ENCODE measurements at places on chromosomes 2 and 18.

GRCh38 chr2:125634662-125635061 lies 1021.3 kb upstream of the GYPC start:
- DNase-seq: no peak

DNA sequence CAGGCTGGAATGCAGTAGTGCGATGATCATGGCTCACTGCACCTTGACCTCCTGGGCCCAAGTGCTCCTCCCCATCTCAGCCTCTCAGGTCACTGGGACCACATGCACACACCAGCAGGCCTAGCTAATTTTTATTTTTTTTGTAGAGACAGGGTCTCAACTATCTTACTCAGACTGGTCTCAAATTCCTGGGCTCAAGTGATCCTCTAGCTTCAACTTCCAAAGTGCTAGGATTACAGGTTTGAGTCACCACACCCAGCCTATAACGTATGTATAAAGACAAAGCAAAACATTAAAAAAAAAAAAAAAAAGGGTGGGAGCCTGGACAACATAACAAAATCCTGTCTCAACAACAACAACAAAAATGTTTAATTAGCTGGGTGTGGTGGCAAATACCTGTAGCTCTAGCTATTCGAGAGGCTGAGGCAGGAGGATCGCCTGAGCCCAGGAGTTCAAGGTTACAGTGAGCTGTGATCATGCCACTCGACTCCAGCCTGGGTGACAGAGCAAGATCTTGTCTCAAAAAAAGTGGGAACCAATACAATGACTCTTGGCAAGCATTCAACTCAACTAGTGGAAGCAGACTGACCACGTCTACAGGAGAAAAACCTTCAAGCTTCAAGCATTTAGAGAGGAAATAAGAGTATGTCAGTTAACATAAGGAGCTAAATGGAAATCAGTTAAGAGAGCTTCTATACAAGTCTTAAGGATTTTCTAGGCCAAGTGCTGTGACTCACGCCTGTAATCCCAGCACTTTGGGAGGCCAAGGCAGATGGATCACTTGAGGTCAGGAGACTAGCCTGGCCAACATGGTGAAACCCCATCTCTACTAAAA lies 2.6 kb downstream of the GTF3C2 start:
- DNase-seq: no peak

DNA sequence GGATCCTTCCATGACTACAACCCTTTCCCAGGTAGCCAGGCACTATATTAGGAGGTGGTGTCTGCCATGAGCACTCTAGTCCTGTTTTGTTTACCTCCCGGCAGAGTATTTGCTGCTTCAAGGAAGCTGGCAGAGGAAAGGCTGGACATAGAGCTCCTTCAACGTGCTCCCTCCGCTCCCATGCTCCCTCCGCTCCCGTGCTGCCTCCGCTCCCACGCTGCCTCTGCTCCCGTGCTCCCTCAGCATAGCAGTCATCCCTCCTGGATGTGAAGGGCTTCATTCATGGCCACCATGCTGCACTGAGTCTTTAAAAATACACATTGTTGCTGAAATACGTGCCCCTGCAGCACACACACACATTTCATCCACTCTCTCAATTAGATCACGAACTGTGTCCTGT lies 181.9 kb upstream of the MYT1L start:
- DNase-seq: no peak

DNA sequence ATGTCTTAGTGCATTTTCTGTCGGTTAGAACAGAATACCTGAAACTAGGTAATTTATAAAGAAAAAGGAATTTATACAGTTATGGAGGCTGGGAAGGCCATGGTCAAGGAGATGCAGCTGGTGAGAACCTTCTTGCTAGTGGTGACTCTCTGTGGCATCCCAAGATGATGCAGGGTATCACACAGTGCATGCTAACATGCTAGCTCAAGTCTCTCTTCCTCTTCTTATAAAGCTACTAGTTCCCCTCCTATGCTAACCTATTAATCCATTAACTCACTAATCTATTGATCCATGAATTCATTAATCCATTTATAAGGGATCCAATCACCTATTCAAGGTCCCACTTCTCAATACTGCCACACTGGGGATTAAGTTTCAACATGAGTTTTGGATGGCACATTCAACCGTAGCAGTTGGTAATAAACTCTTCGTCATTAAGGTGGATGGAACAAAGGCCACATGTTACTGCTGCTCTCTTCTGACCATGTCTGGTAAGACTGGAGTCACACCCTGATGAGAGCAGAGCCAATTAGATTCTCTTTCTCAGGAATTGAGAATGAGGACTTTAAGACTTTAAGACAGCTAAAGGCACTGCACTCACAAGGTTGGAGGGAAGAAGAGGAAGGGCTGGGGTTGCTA lies 211.6 kb upstream of the SMAD7 start:
- no peak for DNase-seq

- DNase-seq: no peak
These were observed at the start of gene IL1R1 for GRCh38 chr2:102141970-102142828. IL1R1 (plus strand) TSS chr2:102142746; CDS start chr2:102157725, 14,979 bp downstream.

GRCh38 chr18:27922780-27923179 lies 254.2 kb downstream of the CDH2 start:
- no peak for DNase-seq

DNA sequence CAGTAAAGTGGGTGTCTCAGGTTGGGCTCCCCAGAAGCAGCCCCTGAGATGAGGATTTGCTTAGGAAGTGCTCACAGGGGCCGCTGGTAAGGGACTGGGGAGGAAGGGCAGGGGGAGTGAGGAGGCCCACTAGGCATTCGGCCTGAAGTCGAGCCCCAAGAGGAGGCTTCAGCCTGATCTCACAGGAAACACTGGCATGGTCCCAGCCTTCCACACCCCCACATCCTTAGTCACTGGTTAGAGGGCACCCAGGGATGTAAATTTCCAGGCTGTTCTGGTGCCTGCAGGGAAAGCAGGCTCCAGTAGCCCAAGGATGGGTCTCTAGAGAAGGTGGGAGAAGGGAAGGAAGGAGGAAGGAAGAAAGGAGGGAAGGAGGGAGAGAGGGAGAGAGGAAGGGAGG lies 22.4 kb upstream of the KCNK3 start:
- no peak for DNase-seq

- DNase-seq: no peak
These were observed 2.4 kb upstream of the ALPK2 start for GRCh38 chr18:58631301-58631700.

DNA sequence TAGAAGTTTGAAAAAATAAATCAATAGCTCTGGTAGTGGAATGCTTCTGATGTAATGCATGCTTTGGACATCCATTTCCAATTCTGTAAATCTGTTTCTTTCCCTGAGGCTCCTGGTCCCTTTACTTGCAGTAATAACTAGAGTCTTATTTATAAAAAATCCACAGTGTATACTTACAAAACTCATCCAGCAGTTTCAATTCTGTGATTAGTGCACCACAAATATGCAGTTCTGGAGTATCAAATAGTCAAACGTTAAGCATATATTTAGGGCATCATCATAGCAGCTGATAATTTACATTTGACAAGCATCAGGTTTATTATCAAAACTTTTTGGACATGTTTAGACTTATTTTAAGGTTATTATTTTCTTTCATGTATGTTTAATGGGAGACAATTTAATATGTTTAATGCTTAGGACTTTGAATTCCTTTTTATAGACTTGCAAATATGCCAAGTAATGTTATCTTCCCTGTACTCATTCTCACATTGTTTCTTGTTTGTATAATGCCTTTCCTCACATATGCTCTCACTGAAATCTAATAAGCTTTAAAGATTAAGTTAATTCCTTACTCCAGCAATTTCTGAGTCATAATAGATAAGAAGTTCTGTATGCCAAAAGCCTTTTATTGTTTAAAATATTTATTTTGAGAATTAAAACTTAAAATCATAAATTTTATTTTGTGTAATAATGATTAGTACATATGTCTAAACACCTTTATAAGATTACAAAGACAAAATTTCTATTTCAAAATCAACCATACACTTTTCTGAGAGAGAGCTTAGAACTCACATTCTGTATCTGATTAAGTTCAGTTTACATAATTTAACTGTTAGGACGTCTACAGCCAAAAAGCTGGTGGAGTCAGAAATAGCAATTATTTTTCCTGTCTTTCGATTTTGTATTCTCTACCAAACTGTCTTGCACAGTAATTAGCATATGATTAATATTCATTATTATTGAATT lies 341.5 kb upstream of the TMEFF2 start:
- no peak for DNase-seq

- no peak for DNase-seq
These were observed 11.3 kb downstream of the VRK2 start for GRCh38 chr2:58057707-58058530.

GRCh38 chr18:50527636-50528307 lies 32.1 kb upstream of the MAPK4 start:
- DNase-seq: no peak

GRCh38 chr2:46260305-46260704 lies 36.9 kb upstream of the EPAS1 start:
- DNase-seq: no peak

GRCh38 chr2:41936771-41937463 lies 110.9 kb upstream of the PKDCC start:
- DNase-seq: no peak

GRCh38 chr18:45014047-45014501 lies 333.4 kb downstream of the SETBP1 start:
- DNase-seq: no peak

GRCh38 chr18:79819064-79819967 lies 21.6 kb downstream of the KCNG2 start:
- no peak for DNase-seq

DNA sequence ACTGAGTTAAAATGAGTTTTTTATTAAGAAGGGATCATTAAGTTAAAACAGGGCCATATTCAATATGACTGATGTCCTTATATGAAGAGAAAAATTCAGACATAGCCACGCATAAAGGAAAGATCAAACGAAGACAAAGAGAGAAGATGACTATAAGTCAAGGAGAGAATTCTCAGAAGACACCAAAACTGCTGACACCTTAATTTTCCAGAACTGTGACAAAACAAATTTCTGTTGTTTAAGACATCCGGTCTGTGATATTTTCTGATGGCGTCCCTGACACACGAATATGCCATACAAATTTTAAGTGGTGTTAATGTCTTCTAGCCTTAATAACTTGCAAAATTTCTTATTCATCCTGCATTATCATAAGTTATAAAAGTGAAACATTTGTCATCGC lies 1325.2 kb upstream of the DDX18 start:
- DNase-seq: no peak

GRCh38 chr2:111535404-111535803 lies 348.6 kb downstream of the ANAPC1 start:
- no peak for DNase-seq

- no peak for DNase-seq
These were observed 35.6 kb upstream of the NDUFV2 start for GRCh38 chr18:9066817-9067306.

DNA sequence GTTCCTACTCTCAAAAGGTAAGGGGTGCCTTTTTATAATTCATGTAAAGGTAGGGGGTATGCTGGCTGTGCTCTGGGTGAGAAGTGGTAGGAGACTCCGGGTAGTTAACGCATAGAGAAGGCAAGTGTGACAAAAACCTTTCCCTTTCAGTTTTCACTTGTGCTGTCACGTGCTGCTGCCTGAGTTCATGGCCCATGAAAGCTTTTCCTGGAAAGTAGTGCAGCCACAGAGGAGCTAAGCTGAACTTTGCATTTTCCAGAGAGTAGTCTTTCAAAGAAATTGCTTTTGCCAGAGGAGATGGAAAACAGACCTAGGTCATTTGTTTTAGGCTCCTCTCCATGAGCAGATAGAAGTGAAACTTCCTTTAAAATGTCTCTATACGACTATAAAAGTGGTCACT lies 44.7 kb downstream of the THSD7B start:
- DNase-seq: no peak

GRCh38 chr2:207164006-207164831 lies 1.5 kb downstream of the KLF7 start:
- no peak for DNase-seq

GRCh38 chr2:174977364-174977763 lies 27.8 kb downstream of the CHN1 start:
- DNase-seq: no peak

- DNase-seq: no peak
These were observed 2.1 kb downstream of the COQ10B start for GRCh38 chr2:197455428-197455827.

GRCh38 chr2:134229540-134229939 lies 24.3 kb upstream of the MGAT5 start:
- no peak for DNase-seq

GRCh38 chr2:203814661-203815540 lies 52.7 kb upstream of the CTLA4 start:
- peak; percentile 21 for DNase-seq

GRCh38 chr2:195610717-195611116 lies 46.3 kb upstream of the SLC39A10 start:
- DNase-seq: no peak

- no peak for DNase-seq
These were observed 18.1 kb downstream of the RAB31 start for GRCh38 chr18:9726175-9726574.

GRCh38 chr2:224909885-224910573 lies 132.2 kb downstream of the DOCK10 start:
- no peak for DNase-seq

DNA sequence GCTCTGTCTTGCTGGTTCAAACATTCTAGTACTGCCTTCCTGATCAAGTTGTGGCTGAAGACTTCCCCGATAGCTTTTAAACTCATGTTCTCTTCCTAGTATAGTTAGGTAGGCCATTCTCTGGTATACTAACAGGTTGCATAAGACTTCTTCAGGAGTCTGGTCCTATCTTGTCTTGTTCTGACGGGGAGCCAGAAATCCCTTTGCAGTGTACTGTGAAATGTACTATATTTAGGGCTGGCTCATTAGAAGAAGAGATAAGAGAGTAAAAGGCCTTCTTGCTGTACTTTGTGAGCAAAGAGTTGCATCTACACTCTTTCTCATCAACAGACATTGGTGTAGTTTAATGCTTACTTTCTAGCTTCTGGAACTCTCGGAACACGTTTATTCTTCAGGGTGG lies 331.9 kb downstream of the NUP35 start:
- DNase-seq: no peak

GRCh38 chr18:1663879-1664705 lies 759.4 kb downstream of the ADCYAP1 start:
- DNase-seq: no peak

DNA sequence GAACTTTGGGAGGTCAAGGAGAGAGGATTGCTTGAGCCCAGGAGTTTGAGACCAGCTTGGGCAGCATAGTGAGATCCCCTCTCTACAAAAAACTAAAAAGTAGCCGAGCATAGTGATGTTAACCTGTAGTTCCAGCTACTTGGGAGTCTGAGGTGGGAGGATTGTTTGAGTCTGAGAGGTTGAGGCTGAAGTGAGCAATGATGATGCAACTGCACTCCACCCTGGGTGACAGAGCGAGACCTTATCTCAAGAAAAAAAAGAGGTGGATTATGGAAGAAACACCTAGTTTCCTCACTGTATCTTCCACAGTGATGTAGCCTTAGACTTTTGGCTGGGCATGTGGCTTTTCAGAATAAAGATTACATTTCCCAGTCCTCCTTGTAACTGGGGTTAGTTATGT lies 237.2 kb upstream of the SPRED2 start:
- no peak for DNase-seq

GRCh38 chr2:241706537-241706936 lies 4.7 kb downstream of the ING5 start:
- DNase-seq: no peak
